ENCODE measurements at places on chromosomes 1 and 21.

GRCh38 chr21:43021756-43022600, 47.6 kb downstream of the PKNOX1 start:
- DNase-seq: no peak

GRCh38 chr1:116948046-116948445, 38.3 kb downstream of the PTGFRN start:
- DNase-seq: no peak

GRCh38 chr1:229336345-229336744, 6.5 kb downstream of the CCSAP start:
- DNase-seq: no peak

DNA sequence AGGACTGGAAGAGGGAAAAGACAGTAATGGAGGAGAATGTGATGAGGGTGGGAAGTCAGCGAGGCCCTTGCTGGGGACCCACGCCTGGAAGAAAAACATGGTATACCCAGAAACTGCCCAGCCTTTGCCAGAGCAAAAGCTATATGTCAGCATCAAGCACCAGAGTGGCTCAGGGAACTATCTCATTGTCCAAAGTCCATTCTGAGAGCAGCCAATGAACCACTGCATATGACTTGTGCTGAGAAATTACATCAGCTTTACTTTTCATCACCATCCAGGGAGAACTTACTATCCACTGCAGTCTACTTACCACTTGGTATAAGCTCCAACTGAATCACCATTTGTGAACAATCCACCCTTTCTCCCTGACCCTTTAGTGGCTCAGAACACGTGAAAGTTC, 148.1 kb downstream of the TTLL7 start:
- DNase-seq: no peak

GRCh38 chr1:228989992-228990827, 254.9 kb downstream of the RHOU start:
- DNase-seq: no peak

GRCh38 chr1:171902527-171902926, 61.2 kb downstream of the DNM3 start:
- no peak for DNase-seq

- DNase-seq: peak; percentile 20
Measured at GRCh38 chr1:16727190-16728111, 12.9 kb upstream of the RNU1-4 start.

DNA sequence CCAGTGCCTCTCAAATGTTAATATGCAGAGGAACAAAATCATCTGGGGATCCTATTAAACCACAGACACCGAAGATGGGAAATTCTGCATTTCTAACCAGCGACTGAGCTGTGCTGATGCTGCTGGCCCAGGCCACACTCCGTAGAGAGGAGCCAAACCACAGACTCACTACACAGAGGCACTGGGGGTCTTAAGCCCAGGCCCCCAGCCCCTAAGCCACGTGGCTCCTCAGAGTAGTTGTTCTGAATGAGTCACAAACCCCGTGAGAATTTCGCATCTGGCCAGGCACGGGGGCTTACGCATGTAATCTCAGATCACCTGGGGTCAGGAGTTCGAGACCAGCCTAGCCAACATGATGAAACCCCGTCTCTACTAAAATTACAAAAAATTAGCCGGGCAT, 2.8 kb upstream of the CELA2A start:
- no peak for DNase-seq

- DNase-seq: no peak
Measured at GRCh38 chr1:24764848-24765247, 19.6 kb downstream of the CLIC4 start.

GRCh38 chr1:67138813-67139499, 4.2 kb upstream of the C1orf141 start:
- no peak for DNase-seq
